Activated CD8-positive, alpha-beta T cell treated with anti-CD3 and anti-CD28 coated beads for 36 hours (primary cell): ENCODE measurements at places on chromosomes 16 and 17. TPM values are rescaled to one million over a fixed set of nuclear protein-coding genes. Genes with fewer than 3 reads are reported as not detected.
A peak's percentile ranks its signal among the peaks of the same experiment; 100 is the strongest.

Gene WNK4
- total RNA-seq, result 0.65 TPM

Gene SPATA22
- not detected for total RNA-seq

Gene CCL3
- total RNA-seq, result 253 TPM

Gene OTOP3
- total RNA-seq, result not detected

Gene PRAC1
- total RNA-seq, result not detected

Gene GLTPD2
- not detected for total RNA-seq

Gene MMP25
- 1.5 TPM for total RNA-seq

Gene KIF2B
- not detected for total RNA-seq

Gene C17orf113
- 0.77 TPM for total RNA-seq

DNA sequence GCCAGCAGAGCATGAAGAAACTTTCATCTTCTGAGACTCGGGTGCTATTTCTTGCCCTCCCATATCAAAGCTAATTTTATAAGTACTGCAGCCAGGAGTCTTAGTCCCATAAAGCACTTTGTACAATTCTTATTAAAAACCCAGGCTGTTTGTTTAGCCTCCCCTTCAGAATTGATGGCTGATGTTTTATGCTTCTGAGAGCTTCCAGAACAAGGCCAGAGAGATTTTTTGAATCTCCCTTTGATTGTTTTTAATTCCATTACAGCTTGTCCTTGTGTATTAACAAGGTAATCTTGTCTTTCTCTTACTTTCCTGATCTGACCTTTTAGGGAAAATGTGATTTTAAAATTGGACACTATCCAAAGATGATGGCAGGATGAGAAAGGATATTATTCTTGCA lies 16.3 kb downstream of the COQ7 start:
- no peak for DNase-seq

DNA sequence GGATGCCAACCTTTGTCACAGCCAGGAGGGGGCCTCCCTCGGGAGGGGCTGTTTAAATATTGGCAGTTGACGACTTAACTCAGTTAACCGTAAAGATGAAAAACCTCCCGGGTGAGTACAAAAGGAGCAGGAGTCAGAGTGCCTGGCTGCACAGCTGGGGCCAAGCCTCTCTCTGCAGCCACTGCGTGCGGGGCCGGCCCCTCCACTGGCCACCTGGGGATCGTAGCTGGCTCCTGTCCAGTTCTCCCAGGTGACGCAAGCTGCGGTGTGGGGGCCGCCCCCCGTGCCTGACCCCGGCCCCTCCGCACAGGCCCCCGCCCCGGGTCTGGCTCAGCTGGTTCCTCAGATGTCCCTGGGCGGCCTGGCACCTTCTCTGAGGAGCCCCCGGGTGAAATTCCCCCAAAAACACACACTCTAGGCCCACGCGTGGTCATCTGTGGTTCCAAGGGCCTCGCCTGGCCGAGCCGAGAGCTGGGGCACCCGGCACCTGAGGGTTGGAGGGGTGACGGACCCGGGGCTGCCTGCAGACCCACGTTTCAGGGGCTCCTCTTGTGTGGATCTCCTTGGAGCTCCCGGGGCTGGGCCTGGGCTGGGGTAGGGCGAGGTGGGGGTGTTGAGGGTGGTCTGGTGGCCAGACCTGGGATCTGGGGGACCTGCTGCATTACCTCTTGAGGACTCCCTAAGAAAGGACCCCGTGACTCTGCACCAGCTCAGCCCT lies 7.4 kb upstream of the CACNA1H start:
- DNase-seq, result no peak

GRCh38 chr16:31214708-31215286 lies 878 bp downstream of the TRIM72 start:
- no peak for DNase-seq

DNA sequence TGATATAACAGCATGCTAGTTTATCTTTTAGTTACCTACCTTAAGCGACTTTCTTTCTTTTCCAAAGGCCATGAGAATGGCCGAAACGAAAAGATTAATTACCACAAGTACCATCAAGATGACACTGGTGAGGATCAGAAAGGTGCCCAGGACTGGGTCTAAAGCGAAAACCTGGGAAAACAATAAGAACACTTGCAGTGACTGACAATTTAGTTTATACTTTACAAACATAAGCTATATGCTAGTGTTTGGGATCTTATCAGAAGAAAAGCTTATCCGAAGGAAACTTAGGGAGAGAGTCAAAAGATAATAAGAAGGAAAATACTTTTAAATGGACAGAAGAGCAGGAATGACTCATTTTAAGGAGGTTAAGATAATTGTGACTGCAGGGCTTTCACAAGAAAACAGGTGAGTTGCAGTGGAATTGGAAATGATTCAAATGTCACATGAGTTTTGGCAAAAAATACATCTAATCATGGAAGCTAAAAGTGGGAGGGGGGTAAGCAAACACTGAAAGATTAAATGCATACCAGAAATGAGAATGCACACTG lies 34.8 kb downstream of the IST1 start:
- DNase-seq, result no peak

- DNase-seq, result no peak
These were observed 42.5 kb downstream of the CREBBP start for GRCh38 chr16:3837851-3838586.

GRCh38 chr17:75208161-75208560 lies 2.7 kb downstream of the NUP85 start:
- DNase-seq, result no peak

DNA sequence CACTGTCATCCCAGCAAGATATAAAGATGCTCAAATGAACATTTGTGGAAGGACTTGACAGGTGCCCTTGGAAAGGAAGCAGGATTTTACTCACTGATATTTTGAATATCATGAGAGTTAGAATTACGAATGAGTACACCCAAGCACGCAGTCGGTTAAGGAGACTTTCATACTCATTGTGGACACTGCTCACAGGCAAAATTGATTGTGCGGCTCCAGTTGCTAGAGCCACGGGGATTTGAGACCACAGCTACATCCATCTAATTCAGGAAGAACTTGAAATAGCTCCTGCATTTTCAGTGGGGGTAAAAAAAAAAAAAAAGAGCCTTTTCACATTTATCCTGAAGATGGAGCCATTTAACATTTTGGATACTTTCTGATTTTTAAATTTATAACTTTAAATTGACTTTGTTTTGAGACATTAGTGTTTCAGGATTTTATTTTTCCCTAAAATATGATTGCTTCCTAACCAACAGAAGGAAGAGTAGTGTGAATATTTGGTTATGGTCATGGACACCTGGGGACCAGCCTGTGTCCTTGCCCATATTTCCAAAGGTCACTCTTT lies 1080.1 kb upstream of the EEF2KMT start:
- DNase-seq, result no peak

GRCh38 chr16:1011316-1012082 lies 29.9 kb downstream of the SOX8 start:
- DNase-seq, result no peak

DNA sequence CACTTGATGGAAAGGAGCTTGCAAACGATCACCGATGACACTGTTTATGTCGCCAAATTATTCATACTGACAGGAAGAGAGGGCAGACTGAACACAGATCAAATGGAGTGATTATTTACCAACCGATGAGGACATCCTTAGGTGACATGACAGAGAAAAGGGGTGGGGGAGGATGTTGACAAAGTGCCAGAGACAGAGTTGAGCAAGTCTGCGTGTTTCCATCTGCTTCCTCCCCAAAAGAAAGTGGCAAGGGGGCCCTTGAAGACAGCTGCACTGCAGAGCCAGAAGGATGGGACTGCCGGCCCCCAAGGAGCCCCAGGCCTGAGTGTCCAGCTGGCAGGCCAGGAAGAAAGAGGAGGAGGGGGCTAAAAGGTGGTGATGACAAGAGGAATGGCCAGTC lies 191.0 kb upstream of the RPL38 start:
- DNase-seq, result peak; percentile 55

GRCh38 chr16:16857012-16857411 lies 478.1 kb downstream of the NPIPA7 start:
- DNase-seq, result no peak

DNA sequence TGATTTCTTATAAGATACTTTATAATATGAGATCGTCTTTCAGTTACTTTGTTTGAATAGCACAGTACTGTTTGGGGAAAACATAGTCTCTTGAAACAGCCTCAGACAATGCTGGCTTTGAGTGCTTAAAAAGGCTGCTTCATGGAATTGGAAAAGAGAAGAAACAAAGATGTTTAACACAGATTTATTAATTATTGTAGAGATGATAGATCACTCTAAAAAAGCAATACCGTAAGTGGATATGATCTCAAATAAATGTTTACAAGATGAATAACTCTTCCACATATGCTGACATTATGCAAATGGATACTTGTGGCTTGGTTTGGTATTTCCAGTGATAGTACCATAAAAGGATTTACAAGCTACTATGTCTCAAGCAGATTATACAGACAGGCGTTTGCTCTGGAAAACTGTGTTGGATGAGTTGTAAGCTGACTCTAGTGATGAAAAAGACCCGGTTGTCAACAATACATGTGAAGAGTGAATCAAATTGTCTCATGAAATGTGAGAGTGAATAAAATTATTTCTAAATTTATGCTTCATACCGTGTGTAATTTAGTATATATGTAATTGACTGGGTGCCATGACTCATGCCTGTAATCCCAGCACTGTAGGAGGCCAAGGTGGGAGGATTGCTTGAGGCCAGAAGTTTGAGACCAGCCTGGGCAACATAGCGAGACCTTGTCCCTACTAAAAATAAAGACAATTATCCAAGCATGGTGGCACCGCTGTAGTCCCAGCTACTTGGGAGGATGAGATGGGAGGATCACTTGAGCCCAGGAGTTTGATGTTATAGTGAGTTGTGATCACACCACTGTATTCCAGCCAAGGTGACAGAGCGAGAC lies 105.4 kb downstream of the FTO start:
- no peak for DNase-seq

DNA sequence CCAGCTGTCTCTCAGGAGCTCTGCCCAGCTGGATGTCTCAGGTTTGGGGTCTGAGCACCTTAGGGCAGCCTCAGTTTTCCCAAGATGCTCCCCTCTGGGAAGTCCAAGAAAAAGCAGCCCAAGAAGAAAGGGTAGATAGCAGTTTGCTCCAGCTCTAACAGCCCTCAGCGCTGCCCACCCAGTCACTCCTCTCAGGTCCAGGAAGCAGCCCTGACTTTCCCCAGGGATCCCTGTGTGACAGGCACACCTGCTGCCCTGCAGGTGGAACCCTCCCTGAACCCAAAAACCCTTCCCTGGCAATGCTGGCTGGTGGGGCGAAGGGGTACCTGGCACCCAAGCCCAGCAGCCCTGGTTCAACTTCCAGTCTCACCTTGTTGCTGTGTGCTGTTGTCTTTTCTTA lies 48.1 kb downstream of the BEAN1 start:
- no peak for DNase-seq

DNA sequence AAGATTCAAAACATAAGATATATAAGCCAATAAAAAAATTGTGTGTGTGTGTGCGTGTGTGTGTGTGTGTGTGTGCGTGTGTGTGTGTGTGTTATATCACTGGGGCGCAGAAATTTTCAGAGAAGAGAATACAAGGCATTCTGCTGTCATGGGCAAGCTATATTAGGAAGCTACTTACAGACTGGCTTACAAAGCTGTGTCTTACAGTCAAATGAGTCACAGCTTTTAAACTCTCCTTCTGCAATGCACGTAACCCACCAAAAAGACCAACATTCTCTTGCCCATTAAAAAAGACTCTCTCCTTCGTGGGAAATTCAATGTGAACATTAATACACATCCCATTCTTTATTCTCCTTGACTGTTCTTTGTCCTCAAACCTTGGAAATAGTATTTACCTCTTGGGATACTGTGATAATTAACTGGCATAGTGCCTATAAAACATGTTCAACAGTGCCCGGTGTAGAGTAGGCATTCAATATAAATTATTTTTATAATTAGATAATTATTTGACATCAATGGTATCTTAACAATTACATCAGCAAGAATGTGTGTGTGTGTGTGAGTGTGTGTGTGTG lies 860.4 kb upstream of the SOX9 start:
- no peak for DNase-seq

DNA sequence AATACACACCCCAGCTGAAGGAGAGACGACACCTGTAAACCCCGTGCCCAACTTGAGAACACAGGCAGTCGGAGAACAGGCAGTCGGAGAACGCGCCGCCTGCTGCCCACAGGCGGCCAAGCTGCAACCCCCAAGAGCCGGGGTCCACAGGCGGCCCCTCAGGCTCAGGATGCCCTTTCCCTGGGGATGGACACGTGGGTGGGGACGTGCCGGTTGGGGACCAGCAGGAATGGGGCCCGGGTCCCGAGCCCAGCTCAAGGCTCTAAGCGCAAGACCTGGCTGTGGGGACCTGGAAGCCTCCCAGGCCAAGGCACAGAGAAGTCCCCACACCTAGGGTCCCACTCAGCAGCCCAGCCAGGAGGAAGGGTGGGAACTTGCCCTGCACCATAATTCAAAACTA lies 79.5 kb upstream of the GNG13 start:
- DNase-seq, result no peak

GRCh38 chr16:12188935-12189249 lies 212.4 kb downstream of the SNX29 start:
- DNase-seq, result no peak

GRCh38 chr16:49598383-49599170 lies 225.0 kb downstream of the C16orf78 start:
- DNase-seq, result no peak

GRCh38 chr17:33986566-33986965 lies 268.5 kb upstream of the CCL2 start:
- DNase-seq, result no peak

GRCh38 chr17:31724026-31724425 lies 135.0 kb downstream of the COPRS start:
- DNase-seq, result no peak

GRCh38 chr16:47467501-47467900 lies 6.4 kb downstream of the PHKB start:
- DNase-seq, result no peak
